ENCODE measurements at places on chromosomes 13 and 19.

- no peak for DNase-seq
Measured at GRCh38 chr13:23147827-23148226, 33.0 kb upstream of the SGCG start.

- no peak for DNase-seq
Measured at GRCh38 chr13:41835871-41836270, 125.0 kb downstream of the VWA8 start.

GRCh38 chr13:99991828-99992775, 10.5 kb downstream of the ZIC2 start:
- no peak for DNase-seq

DNA sequence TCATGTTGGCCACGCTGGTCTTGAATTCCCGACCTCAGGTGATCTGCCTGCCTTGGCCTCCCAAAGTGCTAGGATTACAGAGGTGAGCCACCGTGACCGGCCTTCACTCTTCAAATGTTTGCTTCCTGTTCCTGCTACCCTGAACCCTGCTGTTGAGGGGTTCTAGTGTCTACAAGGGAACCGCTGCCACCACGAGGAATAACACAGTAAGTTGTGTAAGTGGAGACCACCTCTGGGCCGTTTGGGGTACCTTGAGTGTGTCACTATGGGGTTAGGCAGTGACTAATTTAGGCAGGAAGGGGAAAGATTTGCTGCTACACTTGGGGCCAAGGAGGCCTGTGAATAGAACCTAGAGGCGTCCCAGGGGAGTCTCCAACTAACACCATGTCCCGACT, 2.2 kb upstream of the MYADM start:
- DNase-seq = no peak

- no peak for DNase-seq
Measured at GRCh38 chr13:111956261-111957151, 110.4 kb upstream of the SOX1 start.

DNA sequence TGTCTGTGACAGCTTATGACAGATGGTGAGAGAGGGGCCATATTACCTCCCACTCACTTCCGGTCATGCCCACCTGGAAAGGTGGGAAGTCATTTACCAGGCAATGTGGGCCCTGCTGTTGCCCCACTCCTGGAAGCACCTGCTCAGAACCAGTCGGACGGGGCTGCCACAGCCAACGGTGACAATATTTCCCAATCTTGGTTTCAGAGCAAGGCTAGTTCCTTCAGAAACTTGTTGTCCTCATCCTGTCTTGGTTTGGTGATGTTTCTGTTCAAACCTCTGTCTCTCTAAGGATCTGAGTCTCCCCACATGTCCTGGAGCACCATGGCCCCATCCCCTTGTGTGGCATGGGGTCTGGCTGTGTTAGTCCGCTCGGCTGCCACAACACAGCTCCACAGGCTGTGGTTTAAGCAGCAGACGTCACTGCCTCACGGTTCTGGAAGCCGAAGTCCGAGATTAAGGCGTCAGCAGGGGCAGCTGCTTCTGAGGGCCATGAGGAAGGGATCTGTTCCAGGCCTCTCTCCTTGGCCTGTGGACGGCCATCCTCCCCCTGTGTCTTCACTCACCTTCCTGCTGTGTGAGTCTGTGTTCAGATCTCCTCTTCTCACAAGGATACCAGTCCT, 31.5 kb upstream of the SLC15A1 start:
- DNase-seq = no peak

DNA sequence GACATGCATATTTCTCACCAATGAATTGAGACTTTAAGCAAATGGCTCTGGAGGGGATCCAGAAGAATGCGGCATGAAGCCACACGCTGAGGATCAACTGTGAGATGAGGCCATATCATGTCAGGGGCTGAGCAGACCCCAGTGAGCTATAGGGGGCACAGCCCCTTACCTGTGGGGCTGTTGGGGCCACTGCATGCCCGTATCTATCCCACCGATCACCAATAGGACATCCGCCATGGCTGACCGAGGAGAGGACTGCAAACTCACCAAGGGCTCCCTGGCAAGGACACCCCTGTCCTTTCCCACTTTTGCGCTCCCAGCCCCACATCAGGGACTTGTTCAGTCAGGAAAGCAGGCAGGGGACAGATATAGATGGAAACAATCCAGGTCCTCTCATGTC, 78.0 kb downstream of the SERP2 start:
- DNase-seq = no peak

DNA sequence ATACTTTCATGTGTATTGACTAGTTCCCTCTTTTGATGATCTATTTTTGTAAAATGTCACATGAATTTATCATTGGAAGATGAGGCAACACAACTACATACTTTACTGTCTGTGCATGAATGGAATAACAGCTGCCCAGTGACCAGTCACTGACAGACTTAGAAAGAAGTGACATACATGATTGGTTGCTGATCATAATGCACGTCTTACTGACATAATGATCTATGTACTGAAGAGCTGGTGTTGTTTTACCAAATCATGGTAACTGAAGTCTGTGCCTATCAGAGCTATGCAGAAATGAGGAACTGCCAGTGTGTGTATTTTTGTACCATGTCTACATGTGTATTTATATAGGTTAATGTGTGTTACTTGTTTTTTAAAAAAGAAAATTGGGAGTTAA, 26.5 kb downstream of the GPR18 start:
- DNase-seq = no peak

DNA sequence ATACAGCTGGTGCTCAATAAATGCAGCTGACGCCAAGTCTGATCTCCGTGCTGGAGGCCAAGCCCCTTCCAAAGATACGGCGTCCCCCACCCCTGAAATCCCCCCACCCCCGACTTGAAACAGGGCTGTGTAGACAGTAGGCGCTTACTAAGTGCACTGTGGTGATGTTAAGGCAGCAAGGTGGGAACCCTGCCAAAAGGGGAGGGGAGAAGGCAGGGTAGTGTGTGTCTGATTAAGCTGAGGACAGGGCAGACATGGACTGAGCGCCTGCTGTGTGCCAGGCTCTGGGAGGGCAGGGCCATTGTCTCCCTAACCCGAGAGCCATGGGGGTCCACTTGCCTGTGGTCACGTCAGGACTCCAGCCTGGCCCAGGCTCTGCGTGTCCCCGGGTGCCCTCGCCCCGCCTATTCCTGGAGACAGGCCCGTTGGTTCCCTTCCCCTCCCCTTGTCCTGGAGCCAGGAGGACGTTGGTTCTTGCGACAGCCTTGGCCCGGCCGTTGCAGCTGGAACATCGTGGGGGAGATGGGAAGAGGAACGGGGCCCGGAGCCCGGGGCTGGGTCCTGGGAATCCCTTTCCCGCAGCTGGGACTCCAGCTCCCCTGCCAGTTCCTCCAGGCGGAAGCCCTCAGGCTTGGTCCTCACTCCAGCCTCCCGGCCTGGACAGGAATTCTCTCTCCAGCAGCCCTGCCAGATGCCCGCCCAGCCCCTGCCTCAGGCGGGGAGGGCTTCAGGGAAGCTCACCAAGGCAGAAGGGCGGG, 1.7 kb upstream of the ELANE start:
- no peak for DNase-seq

GRCh38 chr19:11931051-11931450, 6.1 kb downstream of the ZNF700 start:
- no peak for DNase-seq

- no peak for DNase-seq
Measured at GRCh38 chr19:37954421-37954874, 47.4 kb downstream of the SIPA1L3 start.

GRCh38 chr13:60028021-60028420, 135.7 kb downstream of the DIAPH3 start:
- no peak for DNase-seq

GRCh38 chr13:32720026-32720425, 133.8 kb downstream of the PDS5B start:
- DNase-seq = no peak

DNA sequence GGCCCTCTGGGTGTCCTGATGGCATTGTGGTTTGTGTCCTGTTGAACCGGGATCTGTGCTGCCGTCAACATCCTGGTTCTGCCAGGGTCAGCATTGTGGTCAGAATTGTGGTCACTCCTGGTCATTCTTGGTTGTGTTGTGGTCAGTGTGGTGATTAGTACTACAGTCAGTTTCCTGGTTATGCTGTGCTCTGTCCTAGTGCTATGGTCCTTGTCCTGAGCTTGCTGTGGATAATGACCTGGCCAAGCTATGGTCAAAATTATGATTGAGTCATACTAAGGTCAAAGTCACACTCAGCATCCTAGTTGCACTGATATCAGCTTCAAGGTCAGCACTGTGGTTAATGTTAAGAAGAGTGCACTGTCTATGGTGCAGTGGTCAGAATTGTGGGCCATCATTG, 4.5 kb upstream of the OLFM2 start:
- DNase-seq = no peak

DNA sequence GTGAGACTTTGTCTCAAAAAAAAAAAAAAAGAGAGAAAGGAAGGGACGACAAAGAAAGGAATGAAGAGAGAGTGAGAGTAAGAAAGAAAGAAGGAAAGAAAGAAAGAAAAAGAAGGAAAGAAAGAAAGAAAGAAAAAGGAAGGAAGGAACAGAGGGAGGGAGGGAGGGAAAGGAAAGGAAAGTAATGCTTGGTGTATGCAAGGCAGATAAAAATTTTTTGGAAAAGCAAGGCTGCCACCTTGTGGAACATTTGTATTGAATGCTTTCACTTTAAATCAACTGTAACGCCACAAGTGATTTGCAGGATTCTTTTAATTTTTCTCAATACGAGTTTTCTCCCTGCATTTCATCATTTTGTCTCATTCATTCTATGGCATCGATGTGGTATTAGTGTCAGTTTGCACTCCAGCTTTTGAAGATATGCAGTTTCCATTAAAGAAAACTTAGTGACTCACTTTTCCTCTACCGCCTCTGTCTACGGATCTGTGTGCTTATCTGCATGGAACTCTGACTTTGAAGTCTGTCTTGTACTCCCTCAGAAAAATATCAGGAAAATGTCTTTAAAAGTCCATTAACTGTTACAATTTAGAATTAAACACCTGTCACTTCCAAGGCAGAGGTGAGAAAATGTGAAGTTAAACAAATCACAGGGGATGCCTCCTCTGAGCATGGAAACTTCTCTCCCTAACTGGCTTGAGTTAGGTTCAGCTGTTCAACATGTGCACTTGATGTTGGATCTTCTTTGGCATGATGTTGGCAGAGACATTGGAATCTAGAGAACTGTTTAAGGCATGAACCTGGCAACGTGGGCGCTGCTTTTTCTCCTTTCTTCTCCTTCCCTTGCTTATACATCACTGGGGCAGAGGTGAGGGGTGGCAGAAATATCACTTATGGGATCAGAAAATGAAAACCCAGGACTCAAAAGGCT, 20.0 kb upstream of the ZDHHC20 start:
- DNase-seq = peak; percentile 2

DNA sequence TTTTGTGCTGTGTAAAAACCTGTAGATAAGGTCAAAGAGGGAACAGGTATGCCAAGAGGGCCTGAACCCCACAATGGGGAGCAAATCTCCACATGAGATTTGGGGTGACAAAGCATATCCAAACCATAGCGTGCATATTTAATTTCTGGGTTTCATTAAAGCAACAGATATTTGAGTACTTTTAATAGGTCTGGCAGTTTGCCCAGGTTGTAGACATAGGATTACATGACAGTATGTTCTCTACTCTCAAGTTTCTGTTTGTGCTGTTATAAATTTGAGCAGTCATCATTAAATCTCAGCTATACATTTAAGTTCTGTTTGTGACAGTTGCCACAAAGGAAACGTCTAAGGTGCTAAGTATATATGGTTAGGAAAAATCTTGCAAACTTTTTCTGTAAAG, 236.4 kb downstream of the ATP8A2 start:
- DNase-seq = peak; percentile 37

DNA sequence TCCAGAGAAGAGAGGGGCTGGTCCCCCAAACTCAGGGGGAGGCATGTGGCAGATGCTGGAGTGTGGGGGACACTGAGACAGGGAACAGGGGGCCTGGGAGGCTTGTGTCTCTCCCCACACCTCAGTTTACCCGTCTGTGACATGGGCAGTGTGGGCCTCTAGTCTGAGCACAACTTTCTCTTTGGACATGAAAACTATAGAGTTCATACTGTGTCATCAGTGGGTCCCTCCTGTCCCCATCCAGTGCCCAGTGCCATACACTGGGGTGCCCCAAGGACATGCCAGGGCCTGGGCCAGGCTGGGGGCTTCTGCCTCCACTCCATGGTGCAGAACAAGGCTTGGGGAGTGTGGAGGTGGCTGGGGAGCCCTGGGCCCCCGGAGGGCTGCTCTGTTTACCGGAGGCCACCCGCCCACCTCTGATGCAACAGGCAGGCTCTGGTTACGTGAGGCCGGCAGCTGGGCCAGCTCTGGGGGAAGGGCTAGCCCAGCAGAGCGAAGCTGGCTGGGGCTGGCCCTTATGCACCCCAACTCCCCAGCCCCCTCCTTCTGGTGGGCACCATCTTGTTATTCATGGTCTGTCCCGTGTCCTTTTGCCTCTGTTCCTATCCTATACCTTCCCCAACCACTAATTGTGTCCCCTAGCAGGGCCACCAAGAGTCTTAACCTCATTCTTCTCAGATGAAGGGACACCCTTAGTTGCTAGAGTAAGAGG, 1.9 kb upstream of the MEF2B start:
- no peak for DNase-seq

DNA sequence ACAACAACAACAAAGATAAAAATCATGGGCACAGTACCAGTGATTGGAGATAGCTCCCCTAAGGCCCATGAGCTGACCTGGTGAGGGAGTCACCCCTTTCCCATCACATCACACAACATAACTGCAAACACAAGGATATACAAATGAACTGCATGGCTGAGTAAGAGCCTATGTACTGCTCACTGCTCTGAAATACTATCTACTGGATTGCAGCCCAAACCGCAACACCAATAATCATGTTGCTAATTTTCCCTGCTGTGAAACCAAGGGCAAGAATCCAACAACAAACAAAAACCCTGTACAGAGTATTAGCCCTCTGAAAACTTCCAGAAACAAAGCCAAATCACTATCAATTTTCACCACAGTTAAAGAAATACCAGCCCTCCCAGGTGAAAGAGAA, 1893.2 kb downstream of the PCDH9 start:
- no peak for DNase-seq

DNA sequence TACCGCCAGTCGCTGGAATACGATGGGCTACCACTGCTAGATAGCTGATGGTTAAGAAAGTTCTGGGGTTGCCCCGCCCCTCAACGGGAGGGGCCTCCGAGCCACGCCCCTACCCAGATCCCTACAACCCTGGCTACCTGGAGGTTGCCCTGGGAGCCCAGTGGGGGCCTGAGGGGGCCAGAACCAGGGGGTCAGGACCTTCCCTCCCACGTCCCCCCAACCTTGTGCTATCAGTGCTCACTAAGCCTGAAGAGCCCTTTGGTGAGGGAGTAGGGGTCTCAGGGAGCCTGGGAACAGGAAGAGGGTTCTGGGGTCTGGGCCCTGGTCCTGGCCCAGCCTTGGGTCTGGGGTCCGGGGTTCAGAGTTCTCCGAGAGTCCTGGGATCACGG, 8.9 kb downstream of the OCEL1 start:
- DNase-seq = peak; percentile 60

All from NCI-H1105 (cell line).